NCI-H187 treated with DMSO at 0.1 percent for 48 hours (cell line): ENCODE measurements at places on chromosomes 5 and 9.

- no peak for DNase-seq
These were observed 65.5 kb downstream of the NR3C1 start for GRCh38 chr5:143337946-143338345.

GRCh38 chr5:137708062-137708461, 27.8 kb downstream of the KLHL3 start:
- no peak for DNase-seq

DNA sequence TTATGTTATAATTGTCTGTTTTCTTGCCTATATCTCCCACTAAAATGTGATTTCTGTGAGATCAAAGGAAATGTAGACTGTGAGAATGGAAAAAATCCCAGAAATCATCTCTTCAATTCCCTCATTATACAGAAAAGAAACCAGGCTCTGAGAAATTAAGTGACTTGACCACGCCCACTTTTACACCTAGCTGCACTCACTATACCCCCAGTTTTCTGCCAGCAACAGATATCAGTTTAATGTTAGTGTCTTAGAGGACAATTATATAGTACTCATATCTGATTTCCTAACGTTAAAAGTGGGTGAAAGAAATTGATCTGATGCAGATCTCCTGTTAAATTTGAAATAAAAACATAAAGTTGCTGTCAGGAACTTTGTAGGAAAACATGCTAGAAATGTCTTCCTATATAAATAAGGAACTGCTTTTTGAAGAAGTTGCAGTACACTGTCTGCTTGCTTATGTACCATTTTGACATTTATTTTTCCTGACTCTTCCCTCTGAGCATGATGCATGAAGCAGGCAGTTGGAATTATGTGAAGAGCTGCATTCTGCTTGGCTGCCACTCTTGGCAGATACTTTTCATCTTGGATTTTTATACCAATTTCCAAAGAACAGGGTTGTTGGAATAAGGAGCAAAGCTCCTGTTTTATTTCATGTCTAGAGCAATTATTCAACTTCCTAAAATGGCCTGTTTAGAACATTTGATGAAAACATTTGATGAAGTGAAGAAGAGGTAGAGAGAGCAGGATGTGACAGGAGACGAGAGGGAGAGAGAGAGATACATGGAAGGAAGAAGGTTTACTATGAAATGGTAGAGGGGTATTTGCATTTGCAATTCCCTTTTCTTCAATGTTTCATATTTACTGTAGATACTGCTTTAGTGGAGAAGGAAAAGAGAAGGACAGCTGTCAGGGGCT, 57.3 kb upstream of the RICTOR start:
- DNase-seq, result no peak

- peak; percentile 84 for DNase-seq
These were observed 452.0 kb upstream of the ZNF608 start for GRCh38 chr5:125198270-125198974.

DNA sequence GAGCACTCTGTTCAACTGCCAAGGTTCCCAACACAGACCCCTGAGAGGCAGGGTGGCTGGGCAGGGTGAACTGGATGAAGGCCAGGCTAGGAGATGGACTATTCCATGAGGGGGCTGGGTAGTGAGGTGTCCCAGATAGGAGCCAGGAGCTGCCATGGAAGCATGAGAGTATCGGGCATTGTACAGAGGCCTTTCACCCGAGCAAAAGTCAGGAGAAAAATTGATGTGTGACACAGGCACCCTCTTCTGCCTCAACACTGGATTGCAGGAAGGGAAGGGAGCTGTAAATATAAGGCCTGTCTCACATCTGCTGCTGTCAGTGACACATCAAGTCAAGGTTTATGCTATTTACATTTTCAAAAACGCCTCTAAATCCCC, 74.6 kb downstream of the UBAP1 start:
- DNase-seq, result no peak

- no peak for DNase-seq
These were observed 76.0 kb downstream of the COL15A1 start for GRCh38 chr9:99019510-99020331.

DNA sequence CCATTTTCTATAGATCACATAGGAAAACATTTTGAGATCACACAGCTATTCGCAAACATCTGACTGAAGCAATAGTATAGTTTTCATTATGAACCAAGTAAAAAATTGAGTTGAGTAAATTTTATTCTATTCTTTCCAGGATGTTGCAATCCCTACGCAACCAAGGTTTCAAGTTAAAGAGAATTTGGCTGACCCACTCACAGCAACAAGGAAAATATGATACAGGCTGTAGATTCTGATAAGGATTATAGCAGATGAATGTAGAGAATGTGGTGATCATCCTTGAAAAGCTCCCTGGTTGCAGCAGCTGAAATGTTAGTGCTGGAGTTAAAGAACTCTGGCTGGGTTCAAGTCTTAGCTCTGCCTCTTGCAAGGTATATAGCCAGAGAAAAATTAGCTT, 4.7 kb downstream of the ABCA1 start:
- DNase-seq, result no peak

DNA sequence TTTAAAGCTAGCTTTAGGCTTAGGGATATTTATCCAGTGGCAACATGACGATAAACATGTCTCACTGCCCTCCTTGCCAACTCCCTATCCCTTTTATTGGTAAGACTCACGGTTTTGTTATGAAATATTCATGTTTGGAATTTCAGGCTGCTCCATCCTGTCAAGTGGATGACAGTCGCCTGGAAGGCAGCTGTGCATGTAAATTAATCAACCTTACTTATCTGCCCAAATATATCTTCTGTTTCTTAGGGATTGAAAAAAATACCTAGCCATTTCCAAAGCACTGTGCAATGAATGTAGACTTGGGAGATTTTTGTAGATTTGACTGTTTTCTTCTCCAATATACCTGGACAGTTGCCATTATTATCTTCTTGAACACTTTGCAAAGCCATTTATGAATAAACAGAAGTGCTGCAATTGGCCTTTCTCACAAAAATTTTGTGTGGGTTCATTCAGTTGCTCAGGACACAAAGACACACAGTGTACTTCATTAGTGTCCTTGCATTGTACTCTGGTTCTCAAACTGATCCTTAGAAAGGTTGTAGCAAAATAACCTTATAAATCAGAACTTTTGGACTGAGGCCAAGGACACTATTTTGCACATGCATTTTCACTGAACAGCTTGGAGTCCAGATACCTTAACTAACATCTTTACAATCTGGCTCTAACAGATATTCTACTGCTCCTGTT, 889.4 kb upstream of the SEMA6A start:
- no peak for DNase-seq

- DNase-seq, result no peak
These were observed 510.9 kb downstream of the ZNF608 start for GRCh38 chr5:124235576-124235975.

- DNase-seq, result no peak
These were observed 21.2 kb upstream of the SARDH start for GRCh38 chr9:133759146-133759900.

DNA sequence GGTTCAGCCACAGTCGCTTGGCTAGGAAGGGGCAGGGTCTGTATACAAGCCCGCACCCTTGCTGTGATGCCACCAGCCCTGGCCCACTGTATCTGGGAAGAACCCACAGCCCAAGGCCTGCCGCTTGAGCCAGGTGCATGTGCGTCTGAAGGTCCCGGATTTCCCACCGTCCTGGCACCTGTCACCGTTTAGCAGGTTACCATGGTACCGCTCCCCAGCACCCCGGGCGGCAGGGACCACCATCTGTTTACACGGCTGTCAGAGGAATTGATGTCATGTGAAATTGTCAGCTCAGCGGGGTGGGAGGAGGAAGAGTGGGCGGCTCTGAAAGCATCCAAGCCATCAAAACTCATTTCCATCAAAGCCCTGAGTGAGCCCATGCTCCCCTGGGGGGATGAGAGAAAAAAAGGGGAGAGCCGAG, 92.7 kb downstream of the HRH2 start:
- DNase-seq, result no peak

- DNase-seq, result no peak
These were observed 522.7 kb upstream of the TYRP1 start for GRCh38 chr9:12170456-12170855.

DNA sequence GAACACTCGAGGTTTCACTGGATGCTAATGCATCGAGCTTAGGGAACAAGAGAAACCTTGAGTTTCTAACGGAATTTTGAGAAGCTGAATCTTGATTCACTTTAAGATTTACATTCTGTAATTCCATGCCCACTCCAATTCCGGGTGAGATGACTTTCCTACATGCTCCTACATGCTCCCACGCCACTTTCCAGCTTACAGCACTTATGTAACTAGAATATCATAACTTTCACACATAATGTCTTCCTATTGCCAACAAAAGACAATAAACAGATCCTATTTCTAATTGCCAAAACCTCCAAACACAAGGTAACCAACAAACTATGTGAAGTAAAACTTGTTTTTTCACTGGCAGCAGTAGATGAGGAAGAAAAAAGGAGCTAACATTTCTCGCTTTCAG, 72.9 kb downstream of the ECPAS start:
- DNase-seq, result no peak

DNA sequence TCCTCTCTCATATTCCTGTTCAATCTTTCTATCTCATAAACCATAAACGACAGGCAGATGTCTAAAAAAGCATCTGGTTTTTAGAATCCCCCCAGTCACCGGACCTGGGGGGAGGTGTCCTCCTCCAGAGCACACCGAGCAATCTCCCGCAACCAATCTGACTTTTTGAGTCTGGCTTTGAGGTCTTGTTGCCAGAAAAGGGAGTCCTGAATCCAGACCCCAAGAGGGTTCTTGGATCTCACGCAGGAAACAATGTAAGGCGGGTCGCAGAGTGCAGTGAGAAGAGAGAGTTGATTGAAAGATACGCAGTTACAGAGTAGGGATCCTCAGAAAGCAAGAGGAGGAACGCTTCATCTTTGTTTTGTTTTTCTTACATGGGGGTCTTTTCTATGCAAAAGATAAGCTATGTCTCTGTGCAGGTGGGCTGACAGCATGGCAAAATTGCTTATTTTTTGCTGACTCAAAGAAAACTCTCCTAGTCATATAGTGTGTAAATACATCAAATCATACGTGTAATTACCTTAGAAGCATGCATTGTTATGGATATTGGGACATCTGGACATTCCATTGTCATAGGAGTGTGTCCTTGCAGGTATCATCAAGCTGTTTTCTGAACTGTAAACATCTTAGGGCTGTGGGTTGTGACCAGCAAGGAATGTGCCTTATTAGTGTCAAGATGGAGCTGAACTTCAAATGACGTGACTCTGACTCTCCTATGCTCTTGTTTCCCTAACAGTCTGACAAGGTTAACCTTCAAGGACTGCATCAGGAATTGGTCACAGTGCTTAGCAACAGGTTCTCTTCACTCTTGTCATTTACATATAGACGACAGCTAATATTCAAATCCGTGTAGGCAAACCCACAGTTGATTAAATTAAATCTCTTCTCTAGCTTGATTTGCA, 159.3 kb upstream of the DAPK1 start:
- no peak for DNase-seq

- DNase-seq, result no peak
These were observed 418.3 kb downstream of the CDH10 start for GRCh38 chr5:24226479-24226878.

DNA sequence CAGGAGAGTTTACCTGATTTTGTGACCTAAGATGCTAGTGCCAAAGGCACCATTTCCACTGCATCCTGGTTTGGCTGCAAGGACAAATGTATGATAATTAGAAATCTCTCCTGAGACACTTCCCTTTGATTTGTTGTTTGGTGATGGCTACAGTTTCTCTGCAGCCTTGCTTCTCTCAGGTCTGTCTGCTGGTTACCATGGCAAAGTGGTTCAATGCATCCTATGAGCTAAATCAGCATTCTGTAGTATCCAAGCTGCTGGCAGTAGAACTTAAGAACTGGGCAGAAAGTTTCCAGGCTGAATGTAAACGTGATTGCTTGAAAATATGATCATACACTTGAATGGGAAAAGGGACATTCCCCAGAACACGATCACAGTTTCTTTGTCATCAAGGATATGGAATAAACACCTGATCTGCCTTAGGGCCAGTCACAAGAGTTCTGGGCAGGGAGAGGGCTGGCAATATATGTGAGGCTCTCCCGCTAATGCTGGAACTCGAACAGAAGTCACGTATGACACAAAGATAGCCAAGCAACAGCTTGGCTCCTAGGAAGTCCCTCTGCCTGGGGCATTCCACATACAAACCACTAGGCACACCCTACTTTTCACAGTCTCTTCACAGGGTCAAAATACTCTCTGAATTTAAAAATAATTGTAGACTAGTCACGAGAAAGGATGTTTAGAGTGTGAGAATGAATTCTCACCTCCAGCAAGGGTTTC, 138.1 kb upstream of the GRAMD2B start:
- no peak for DNase-seq

- DNase-seq, result no peak
These were observed 116.9 kb upstream of the CPEB4 start for GRCh38 chr5:173771121-173771724.
